ENCODE measurements at places on chromosomes 16 and 17.

GRCh38 chr16:77402672-77403071 is 32.2 kb downstream of the ADAMTS18 start:
- DNase-seq: no peak

GRCh38 chr17:40281663-40282062 is 6.0 kb upstream of the CDC6 start:
- no peak for DNase-seq

DNA sequence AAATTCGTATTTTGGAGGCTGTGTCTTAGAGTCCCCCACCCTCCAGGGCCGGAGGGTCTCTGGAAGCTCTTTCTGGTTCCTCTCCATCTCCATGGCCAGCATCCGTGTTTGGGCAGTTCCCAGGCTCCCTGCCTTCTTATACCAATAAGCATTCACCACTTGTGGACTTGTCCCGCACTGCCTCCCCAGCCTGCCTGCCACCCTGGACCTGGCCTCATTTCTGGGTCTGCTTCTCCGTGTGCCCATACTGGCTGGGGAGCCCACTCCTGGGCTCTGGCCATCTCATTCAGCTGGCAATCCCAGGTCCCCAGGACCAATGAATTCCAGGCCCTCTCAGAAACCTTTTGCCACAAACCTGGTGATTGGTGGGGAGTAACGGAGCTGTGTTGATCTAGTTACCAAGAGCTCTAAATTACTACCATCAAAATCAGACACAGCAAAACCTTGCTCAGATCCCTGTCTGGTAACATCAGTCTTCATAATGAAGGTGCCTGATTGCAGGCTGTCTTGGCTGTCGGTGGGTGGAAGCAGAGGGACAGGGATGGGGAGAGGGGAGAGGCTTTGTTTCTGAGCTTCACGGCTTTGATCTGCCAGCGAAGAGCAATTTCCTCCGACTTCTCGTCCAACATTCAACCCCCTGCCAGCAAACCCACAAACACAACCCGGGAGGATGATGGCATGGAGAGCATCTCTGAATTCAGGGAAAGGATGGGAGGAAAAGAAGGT is 27.7 kb upstream of the CRHR1 start:
- DNase-seq: no peak

DNA sequence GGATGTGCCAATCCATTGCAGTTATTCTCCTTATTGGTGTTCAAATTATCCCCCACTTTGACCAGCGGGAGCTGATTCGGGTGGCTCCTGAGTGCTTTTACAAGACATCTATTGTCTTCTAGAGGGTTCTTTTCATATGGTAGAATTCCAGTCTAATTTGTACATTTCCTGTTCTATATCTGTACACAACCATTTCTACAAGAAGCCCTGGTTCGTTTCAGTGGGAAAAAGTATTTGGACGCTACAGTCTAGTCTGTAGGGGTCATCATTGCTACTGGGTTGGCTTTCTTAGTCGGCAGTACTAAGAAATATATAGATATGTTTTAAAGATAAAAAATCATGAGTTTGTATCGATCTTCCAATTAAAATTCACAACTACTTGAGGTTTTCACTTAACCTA is 262.6 kb downstream of the MAP2K6 start:
- no peak for DNase-seq

GRCh38 chr17:66903781-66904180 is 60.7 kb upstream of the CACNG4 start:
- no peak for DNase-seq

- DNase-seq: no peak
These were observed 51.3 kb downstream of the HS3ST3B1 start for GRCh38 chr17:14352136-14352535.

- no peak for DNase-seq
These were observed 40.2 kb downstream of the C16orf87 start for GRCh38 chr16:46790599-46791270.

- DNase-seq: no peak
These were observed 52.7 kb upstream of the NETO2 start for GRCh38 chr16:47196457-47196856.

- DNase-seq: no peak
These were observed 55.2 kb downstream of the SPAG9 start for GRCh38 chr17:51065466-51065865.

DNA sequence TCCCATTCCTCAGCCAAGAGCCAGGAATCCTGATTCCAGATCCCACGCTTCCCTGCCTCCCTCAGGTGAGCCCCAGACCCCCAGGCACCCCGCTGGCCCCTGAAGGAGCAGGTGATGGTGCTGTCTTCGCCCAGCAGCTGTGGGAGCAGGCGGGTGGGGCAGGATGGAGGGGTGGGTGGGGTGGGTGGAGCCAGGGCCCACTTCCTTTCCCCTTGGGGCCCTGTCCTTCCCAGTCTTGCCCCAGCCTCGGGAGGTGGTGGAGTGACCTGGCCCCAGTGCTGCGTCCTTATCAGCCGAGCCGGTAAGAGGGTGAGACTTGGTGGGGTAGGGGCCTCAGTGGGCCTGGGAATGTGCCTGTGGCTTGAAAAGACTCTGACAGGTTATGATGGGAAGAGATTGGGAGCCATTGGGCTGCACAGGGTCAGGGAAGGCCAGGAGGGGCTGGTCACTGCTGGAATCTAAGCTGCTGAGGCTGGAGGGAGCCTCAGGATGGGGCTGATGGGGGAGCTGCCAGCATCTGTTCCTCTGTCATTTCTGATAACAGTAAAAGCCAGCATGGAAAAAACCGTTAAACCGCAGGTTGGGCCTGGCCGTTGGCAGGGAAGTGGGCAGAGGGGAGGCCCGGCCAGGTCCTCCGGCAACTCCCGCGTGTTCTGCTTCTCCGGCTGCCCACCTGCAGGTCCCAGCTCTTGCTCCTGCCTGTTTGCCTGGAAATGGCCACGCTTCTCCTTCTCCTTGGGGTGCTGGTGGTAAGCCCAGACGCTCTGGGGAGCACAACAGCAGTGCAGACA is at the start of gene SPN:
TSS of gene SPN (plus strand) at position 232 of the 791 bp plus-strand sequence. CDS start at position 714, 482 bp downstream.
- DNase-seq: peak; percentile 53

- no peak for DNase-seq
These were observed 150.3 kb downstream of the IRX3 start for GRCh38 chr16:54136276-54136625.

DNA sequence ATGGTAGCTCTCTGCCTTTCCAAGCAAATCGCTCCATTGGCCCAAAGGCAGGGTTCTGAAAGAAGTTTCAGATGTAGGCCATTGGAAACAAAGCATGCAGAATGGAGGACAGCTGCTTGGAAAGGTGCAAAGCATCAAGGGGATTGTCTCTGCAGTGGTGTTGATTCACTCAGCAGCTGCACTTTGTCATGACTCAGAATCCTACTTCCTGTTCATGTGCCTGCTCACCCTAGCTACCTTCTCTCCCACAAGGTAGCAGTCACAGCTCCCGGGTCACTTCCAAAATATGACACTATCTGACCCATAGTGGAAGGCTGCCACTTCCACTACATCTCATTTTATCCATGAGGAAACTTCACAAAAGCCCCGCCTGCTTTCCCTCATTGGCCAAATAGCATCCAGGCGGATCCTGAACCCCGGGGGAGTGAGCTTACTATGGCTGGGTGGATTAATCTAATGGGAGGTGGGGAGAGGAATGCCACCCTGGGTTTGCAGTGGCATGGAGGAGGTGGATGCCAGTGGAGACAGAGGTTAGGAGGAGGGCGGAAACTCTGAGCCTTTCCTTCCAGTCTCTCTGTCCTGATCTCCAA is 74.7 kb upstream of the NKD1 start:
- no peak for DNase-seq

DNA sequence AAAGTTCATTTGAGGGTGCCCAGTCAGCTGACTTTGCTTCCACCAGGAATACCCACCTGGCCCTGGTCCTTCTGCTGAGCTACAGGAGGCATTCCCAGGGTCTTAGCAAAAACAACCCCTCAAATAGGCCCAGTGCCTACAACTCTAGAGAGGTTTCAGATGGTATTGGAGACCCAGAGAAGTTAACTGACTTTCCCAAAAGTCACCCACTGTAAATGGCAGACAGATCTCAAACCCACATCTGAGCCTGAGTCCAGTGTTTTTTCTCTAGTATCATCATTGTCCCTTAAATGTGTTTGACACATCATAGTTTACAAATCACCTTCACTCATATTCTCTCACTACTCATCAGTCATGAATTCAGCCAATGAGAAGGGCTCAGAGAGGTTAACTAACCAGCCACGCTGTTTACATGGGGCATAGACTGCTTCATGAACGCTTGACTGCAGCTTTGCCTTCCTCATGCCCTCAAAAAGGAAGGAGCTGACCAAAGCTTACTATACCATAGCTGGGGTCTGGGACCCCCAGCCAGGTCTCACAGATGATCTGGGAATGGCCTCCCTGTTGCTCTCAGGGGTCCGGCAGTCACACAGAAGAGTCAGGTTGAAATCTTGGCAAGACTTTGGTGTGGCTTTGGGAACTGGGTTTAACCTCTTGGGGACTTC is 3.7 kb downstream of the PHOSPHO1 start:
- no peak for DNase-seq

- DNase-seq: no peak
These were observed 285.8 kb downstream of the UTP18 start for GRCh38 chr17:51546114-51546513.

DNA sequence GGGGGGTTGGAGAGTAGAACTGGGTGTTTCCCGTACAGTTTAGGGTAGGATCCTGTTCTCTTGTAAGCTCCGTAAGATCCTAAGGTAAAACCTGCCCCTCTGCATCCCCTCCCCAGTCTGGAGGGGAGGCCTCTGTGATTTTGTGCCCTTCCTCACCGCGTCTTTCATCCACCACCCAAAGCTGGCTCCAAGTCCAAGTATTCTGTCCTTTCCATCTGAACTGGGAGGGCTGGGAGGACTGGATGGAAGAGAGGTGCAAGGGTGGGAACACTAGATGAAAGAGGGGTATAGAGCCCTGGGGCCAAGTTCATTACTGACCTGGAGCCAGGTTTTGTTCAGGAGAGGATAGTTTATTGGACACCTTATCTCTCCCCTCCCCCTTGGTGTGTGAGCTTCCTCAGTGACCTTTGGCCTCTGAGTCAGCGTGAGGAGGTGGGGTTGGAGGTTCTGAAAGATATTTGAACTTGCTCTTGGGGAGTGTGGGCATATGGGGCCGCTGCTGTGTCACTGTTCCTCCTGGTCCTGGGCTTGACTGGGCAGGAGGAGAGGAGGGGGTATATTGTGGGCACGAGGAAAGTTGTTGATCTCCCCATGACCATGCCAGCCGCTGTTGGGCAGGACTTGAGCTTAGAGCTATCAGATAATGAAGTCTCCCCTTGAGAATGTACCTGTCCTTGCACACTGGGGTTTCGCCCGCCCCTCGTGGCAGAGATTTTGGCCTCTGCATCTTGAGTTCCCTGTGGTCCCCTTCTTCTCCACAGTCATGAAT is 1.6 kb downstream of the LASP1 start:
- DNase-seq: peak; percentile 71

GRCh38 chr17:82383411-82383810 is 11.8 kb downstream of the UTS2R start:
- no peak for DNase-seq

DNA sequence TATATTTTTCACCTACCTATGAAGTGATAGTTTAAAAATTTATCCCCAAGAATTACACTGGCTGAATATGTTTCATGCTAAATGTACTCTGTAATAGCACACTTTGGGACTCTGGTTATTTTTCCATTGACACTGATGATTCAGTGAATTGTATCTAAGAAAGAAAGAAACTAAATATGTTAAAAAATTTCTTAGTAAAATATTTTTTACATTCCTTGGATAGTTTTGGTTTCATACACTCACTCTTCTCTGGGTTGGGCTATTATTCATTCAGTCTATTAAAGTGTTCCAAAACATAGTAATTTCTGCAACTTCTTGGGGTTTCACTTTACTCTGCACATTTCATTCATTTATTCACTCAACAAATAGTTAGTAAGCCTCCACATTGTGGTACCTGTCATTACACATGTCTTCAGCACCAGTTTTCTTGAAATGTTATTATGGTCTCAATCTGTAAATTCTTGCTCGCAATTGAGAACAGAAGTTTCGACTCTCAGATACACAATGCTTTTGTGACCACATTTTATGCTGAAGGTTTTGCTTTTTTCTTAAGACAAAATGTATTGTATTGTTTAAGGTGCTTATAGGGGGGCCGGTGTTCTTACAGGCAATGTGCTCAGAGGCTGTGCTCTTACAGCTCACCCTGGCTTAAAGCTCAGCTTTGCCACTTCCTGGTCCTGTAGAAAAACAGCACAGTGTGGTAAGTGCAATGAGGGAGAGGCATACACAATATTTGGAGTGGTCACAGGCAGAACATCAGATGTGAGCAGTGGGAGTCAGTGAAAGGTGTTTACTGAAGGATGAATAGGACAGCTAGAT is 17.4 kb downstream of the CNTNAP4 start:
- DNase-seq: no peak

DNA sequence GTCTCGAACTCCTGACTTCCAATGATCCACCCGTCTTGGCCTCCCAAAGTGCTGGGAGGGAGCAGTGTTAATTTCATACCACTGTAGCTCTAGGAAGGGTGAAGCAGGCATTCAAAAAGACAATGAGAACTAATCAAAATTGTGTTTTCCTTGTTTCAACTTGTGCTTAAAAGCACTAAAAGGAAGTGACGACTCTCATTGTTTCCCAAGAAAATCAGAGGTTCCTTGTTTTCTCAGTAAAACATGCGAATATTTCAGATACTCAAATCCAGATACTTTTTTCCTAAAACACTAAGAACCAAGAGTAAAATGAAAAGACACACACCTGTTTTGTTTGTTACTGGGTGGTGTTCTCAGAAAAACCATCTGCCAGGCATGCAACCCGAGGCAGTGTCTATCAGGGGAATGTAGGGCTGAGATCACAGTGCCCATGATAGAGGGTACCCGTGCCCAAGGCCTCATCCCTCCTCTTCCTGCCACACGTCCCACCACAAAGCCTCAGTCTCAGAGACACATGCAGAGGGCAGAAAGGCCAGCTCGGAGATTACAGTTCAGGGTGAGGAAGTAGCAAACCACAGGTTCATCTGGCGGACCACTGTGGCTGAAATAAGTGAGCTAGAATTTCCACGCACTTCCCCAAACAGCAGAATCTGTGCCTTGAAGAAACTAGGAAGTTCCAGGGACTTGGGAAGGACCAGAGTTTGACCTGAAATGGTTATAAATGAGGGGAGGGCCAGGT is 33.7 kb downstream of the GINS3 start:
- DNase-seq: peak; percentile 12

GRCh38 chr17:74749279-74750038 is 1.0 kb downstream of the NHERF1 start:
- no peak for DNase-seq

DNA sequence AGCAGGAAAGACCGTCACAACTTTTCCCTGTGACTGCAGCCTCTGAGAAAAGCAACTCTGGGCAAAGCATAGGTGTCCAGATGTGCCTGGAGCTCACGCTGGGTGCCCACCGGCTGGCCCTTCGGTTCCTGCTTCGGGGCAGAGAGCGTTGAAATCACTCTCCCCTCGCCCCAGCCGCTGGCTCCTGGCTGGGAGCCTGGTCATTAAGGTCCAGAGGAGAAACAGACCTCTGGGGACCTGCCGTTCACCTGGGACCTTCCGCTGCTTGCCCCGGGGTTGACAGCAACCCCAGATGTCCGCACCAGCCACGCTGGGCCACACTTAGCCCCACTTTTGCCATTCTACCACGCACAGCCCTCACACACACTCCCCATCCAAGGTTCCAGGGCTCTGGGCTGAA is 13.1 kb downstream of the MRM3 start:
- DNase-seq: no peak
